Central memory CD8-positive, alpha-beta T cell (primary cell): ENCODE measurements at places on chromosomes 16 and 17.

DNA sequence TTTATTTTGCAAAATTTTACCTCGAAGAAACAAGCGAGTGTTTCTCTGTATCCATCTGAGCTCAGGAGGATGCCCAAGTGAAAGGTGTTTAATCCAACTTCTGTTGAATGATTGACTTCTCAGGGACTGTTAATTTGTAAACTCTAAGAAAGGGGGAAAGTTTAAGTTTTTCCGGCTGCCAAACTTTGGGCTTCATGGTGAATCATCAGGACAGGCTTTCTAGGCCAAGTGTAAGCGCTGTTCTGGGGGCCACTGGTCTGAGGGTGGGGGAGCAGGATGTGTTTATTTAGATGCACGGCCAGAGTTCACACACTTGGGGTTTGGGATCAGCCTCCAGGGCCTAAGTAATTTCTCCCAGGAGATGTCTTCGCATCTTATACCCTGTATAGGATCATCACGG, 110.4 kb downstream of the PITPNC1 start:
- H3K4me1 ChIP-seq: peaks cover 80% of the 10 kb centered on the region
- H3K27me3 ChIP-seq: no peaks in the 10 kb centered on the region
- H3K36me3 ChIP-seq: peaks cover 10% of the 10 kb centered on the region
- H3K4me3 ChIP-seq: peak overlapping the region; percentile 53
- H3K27ac ChIP-seq: peak overlapping the region; percentile 81
- no peak for DNase-seq

DNA sequence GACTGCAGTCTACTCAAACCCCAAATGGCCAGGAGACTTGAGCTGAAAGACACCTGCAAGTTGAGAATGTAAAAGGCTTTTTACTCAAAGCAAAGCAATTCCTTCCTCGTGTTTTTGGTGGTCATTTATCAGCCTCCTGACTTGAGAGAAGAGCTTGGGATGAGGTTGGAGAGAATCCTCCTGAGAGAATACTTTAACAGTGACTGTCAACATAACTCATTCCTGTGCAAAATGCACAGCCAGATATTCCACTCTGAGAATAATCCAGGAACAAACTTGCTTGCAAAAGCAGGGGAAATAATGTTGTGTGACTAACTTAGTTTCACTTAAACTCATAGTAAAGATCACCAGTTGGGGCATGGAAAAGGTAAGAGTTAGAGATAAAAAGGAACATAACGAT, 53.4 kb downstream of the SNTB2 start:
- H3K4me3 ChIP-seq: no peak overlapping the region
- H3K27me3 ChIP-seq: no peaks in the 10 kb centered on the region
- no peak overlapping the region for H3K27ac ChIP-seq

DNA sequence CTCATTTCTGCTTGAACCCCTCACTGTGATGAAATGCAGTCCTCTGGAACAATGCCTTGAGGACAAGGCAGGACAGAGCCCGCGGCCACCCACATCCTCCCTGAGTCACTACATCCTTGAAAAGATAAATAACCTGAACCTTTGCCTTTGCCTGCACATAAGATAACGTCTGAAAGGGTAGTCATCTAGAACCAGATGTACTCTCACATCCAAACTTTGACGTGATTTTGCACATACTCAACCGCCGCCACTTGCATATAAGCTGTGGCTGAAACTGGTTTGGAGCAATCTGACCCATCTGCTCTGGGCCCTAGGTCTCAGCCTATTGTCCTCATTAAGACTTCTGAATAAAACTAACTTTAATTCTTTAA, 252.1 kb downstream of the PHKB start:
- no peaks in the 10 kb centered on the region for H3K4me1 ChIP-seq
- H3K27me3 ChIP-seq: peaks cover 11% of the 10 kb centered on the region
- H3K4me3 ChIP-seq: no peak overlapping the region
- H3K27ac ChIP-seq: no peak overlapping the region
- no peak for DNase-seq

GRCh38 chr17:81905424-81905875, 3.4 kb downstream of the NPB start:
- H3K36me3 ChIP-seq: peaks cover 5% of the 10 kb centered on the region
- H3K27me3 ChIP-seq: peaks cover 11% of the 10 kb centered on the region
- no peak overlapping the region for H3K4me3 ChIP-seq
- H3K27ac ChIP-seq: no peak overlapping the region
- no peaks in the 10 kb centered on the region for H3K4me1 ChIP-seq
- no peak for DNase-seq

- no peaks in the 10 kb centered on the region for H3K27me3 ChIP-seq
Observed at GRCh38 chr17:39556423-39556822, 51.3 kb downstream of the NEUROD2 start.

DNA sequence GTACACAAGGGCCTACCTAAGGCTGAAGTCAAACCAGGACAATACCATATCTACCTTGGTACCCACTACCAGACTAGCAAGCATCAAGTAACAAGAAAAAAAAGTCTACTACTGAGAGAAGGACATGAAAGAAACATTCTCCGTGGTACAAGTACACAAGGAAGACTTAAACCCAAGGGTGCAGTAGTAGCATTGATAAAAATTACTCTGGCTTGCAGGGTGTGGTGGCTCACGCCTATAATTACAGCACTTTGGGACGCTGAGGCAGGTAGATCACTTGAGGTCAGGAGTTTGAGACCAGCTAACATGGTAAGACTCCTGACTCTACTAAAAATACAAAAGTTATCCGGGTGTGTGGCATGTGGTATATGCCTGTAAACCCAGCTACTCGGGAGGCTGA, 386.5 kb upstream of the PMFBP1 start:
- H3K36me3 ChIP-seq: peaks cover 3% of the 10 kb centered on the region
- no peak overlapping the region for H3K4me3 ChIP-seq
- no peaks in the 10 kb centered on the region for H3K27me3 ChIP-seq
- no peaks in the 10 kb centered on the region for H3K4me1 ChIP-seq
- no peak for DNase-seq
- H3K27ac ChIP-seq: no peak overlapping the region

DNA sequence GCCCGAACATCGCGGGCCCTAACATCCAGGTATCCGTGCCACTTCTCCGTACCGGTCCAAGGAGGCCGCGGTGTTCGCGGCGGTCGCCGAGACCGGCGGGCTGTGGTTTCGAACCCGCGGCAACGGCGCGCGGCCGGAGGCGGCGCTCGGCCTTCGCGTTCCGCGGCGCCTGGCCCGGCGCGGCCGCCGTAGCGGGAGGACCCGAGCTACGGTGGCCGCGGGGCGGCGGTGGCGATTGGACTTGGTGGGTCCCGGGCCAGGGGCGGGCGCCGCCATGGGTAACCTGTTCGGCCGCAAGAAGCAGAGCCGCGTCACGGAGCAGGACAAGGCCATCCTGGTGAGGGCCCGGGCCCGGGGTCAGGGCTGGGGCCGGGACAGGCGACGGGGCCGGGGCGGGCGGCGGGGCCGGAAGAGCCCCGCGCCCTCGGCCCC, at the start of gene CHMP6:
Gene CHMP6, plus strand, starts transcription at position 197 of the 432 bp plus-strand sequence. Its CDS starts 78 bp downstream, at position 275.
- H3K27me3 ChIP-seq: no peaks in the 10 kb centered on the region
- peaks cover 24% of the 10 kb centered on the region for H3K4me1 ChIP-seq
- peak within 1 kb of the TSS; percentile 88 for H3K27ac ChIP-seq
- peaks cover 13% of the 10 kb centered on the region for H3K36me3 ChIP-seq
- H3K4me3 ChIP-seq: peak within 1 kb of the TSS; percentile 79

DNA sequence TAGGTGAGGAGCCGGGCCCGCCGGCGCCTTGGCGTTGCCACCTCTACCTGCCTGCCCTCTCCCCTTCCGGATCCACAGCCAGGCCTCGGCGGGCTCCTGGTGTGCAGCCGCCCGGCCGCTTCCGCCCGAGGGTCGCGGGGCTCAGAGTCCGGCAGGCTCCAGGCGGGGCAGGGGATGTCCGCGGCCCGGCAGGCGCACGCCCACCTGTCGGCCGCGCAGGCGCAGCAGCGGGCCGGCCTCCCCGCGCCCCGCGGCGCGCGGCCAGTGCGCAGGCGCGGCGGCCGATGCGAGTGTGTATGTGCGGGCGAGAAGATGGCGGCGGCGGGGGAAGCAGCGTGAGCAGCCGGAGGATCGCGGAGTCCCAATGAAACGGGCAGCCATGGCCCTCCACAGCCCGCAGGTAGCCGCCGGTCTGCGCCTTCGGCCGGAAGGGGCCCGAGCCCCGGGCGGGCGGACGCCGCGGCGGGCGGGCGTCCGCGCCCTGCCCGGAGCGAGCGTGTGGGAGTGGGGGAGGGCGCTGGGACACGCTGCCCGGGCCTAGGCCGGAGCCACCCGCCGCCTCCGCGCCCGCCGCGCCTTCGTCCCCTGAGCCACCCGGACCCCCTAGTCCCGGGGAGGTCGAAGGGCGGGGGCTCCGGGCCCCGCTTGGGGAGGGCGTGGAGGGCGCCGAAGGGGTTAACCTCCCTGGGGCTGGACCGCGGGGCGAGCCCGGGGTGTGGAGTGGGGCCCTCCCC, at the start of gene USP10:
Gene USP10, plus strand, starts transcription at position 289 of the 734 bp plus-strand sequence. Its CDS starts 91 bp downstream, at position 380.
- H3K4me3 ChIP-seq: peak within 1 kb of the TSS; percentile 92
- peak within 1 kb of the TSS; percentile 90 for H3K27ac ChIP-seq
- peaks cover 8% of the 10 kb centered on the region for H3K36me3 ChIP-seq
- peak; percentile 75 for DNase-seq
- no peaks in the 10 kb centered on the region for H3K27me3 ChIP-seq

GRCh38 chr16:71499775-71500364, 10.7 kb upstream of the ZNF19 start:
- no peaks in the 10 kb centered on the region for H3K4me1 ChIP-seq
- H3K27me3 ChIP-seq: peaks cover 23% of the 10 kb centered on the region
- no peak overlapping the region for H3K27ac ChIP-seq

DNA sequence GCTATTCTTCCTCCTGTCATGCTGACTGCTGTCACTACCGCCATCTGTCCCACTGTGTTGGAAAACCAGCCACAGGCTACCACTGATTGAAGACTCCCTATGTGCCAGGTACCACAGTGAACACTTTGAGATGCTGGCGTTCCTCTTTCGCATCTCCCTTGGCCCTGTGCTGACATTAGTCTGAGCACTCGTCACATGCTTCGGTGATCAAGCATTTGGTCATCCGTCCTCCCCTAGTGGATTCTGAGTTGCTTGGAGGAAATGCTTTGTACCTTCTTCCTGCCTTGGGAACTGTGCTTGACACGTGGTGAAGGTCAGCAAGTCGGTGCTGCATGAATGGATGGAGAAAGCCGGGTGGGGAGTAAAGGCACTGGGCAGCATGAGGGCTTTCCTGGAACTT, 260.1 kb downstream of the SNX29 start:
- no peaks in the 10 kb centered on the region for H3K27me3 ChIP-seq
- DNase-seq: no peak
- no peak overlapping the region for H3K27ac ChIP-seq
- no peak overlapping the region for H3K4me3 ChIP-seq
- H3K36me3 ChIP-seq: peaks cover 4% of the 10 kb centered on the region

GRCh38 chr17:60528828-60529227, 2.8 kb upstream of the APPBP2 start:
- peaks cover 7% of the 10 kb centered on the region for H3K27me3 ChIP-seq
- H3K27ac ChIP-seq: no peak overlapping the region
- no peak for DNase-seq
- H3K4me1 ChIP-seq: peaks cover 25% of the 10 kb centered on the region

DNA sequence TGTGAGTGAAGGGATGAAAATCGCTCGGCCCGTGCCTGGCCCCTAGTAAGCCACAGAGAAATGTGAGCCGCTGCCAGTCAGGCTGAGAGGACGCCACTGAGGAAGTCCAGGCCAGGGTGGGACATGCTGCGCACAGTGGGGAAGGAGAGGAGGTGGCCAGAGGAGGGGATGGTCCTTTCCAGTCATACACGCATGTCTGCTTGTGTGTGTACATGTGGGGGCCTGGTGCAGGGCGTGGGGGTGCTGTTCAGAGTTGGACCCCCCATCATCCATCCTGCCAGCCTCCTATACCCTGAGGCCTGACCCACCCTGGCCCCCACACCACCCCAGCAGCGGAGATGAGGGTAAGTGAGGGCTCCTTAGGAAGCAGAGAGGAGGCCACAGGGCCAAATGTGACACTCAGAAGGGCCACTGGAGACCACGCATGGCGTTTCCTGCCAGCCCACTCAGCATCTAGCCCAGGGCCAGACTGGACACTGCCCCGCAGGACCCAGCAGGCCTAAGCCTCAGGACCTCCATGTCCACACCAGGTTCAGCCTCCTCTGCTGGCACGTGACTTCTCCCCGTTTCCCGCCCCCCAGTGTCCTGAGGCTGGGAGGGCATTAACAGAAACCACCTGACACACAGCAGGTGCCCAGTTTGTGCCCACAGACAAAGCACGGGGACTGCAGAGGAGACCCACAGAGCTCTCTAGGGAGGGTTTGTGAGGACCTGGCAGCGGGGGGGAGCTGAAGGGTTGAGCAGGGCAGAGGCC, 7.0 kb downstream of the DOC2A start:
- H3K27me3 ChIP-seq: peaks cover 11% of the 10 kb centered on the region
- peaks cover 8% of the 10 kb centered on the region for H3K36me3 ChIP-seq
- DNase-seq: no peak
- H3K27ac ChIP-seq: no peak overlapping the region

- no peak overlapping the region for H3K27ac ChIP-seq
- no peak for DNase-seq
- no peak overlapping the region for H3K4me3 ChIP-seq
- H3K27me3 ChIP-seq: peaks cover 17% of the 10 kb centered on the region
- no peaks in the 10 kb centered on the region for H3K36me3 ChIP-seq
Observed at GRCh38 chr17:50766222-50767023, 895 bp downstream of the ANKRD40CL start.

DNA sequence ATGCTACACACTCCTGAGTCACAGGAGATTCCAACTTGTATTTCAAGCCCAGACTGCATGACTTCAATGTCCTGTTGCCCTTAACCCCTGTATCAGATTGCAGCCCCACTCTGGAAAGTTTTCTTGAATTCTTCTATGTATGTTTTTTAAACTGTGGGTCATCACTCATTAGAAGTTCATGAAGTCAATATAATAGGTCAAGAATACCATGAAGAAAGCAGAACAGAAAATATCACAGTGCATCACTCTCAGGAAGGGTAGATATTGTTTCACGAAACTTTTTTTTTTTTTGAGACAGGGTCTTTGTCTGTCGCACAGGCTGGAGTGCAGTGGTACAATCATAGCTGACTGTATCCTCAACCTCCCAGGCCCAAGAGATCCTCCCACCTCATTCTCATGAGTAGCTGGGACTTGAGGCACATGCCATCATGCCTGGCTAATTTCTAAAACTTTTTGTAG, 20.5 kb downstream of the PRKCB start:
- H3K36me3 ChIP-seq: peaks cover 7% of the 10 kb centered on the region
- no peak overlapping the region for H3K4me3 ChIP-seq
- peaks cover 87% of the 10 kb centered on the region for H3K4me1 ChIP-seq
- no peaks in the 10 kb centered on the region for H3K27me3 ChIP-seq

- H3K4me1 ChIP-seq: peaks cover 20% of the 10 kb centered on the region
- no peak for DNase-seq
- H3K27ac ChIP-seq: no peak overlapping the region
- peaks cover 50% of the 10 kb centered on the region for H3K27me3 ChIP-seq
- H3K4me3 ChIP-seq: no peak overlapping the region
Observed at GRCh38 chr17:1232786-1233185, 37.5 kb upstream of the BHLHA9 start.

GRCh38 chr16:30369091-30369937, 980 bp downstream of the TBC1D10B start:
- no peak for DNase-seq
- H3K27me3 ChIP-seq: no peaks in the 10 kb centered on the region
- peaks cover 54% of the 10 kb centered on the region for H3K4me1 ChIP-seq
- peak overlapping the region; percentile 68 for H3K27ac ChIP-seq
- H3K36me3 ChIP-seq: peaks cover 16% of the 10 kb centered on the region
